ENCODE measurements at places on chromosomes 1 and 21. TPM values are rescaled to one million over a fixed set of nuclear protein-coding genes. Genes with fewer than 3 reads are reported as not detected.

Gene COL11A1
- 35.0 TPM for total RNA-seq

Gene C21orf58
- total RNA-seq, result 10.7 TPM

Gene PSRC1
- total RNA-seq, result 7.2 TPM

Gene BEND5
- 17.6 TPM for total RNA-seq

Gene TADA1
- total RNA-seq, result 33.4 TPM

Gene CFHR2
- total RNA-seq, result not detected

- no peak for DNase-seq
These were observed 14.5 kb upstream of the APP start for GRCh38 chr21:26185021-26185420.

DNA sequence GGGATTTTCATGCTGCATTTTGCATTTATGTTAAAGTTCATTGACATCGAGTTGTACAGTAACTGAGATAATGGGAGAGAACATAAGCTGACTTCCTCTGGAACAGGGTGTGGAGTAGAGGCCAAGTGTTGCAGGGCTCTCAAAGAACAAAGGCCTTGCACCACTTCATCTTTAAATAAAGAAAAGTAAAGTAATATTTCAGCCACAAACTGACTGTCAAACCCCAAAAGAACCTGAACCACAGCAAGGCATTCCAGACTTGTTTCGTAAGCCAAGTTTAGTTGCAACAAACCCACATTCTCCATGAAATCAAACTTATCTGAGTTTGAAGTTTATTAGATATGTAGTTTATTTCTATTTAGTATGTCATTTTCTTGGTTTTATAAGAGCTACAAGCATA is 19.1 kb upstream of the HMGCS2 start:
- no peak for DNase-seq

DNA sequence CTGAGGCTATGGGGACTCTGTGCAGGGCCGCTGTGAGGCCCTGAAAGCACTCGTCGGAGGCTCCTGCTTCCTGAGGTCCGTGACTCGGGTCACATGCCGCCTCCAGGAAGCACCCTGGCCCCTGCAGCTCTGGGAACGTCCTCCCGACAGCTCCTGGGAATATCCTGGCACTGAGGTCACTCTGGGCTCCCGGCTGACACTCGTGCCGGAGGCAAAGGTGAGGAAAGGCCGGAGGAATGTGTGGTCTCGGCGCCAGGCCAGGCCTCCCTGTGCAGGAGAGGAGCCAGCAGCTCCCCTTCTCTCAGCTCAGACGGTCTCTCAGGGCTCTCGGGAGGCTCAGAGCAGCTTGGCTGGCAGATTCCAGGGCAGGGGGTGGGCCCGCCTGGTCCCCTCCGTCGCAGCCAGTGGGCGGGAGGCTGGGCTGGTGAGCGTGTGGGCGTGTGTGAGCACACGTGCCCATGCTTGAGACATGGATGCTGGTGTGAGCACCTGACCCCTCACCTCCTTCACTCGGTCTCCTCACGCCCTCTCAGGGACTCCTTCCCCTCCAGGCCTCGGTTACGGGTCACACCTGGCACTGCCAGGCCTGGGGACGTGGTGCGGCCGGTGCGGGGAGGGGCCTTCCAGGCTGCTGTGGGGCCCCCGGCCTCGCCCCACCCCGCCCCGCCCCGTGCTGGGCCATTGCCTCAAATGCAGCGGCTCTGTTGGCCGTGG is 5.5 kb upstream of the RNF223 start:
- no peak for DNase-seq

GRCh38 chr1:186923486-186923885 is 94.7 kb downstream of the PLA2G4A start:
- DNase-seq, result no peak

GRCh38 chr21:42171091-42172053 is 47.6 kb upstream of the ABCG1 start:
- DNase-seq, result no peak

DNA sequence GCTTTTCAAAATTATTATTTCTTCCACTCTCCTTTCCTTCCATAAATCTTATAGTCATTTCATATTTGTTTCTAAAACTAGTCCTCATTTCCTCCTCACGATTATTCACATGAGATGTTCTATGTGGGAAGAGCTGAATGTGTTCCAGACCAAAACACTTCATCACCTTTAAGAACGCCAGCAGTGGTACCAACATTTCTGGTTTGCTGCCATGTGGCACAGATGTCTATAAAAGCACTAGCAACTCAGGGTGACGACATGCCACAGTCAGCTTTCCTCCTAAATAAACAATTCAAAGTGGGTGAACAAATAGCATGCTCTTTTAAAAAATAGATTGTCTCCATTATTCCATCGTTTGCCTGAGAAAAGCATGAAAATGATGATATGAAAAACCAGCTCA is 1217.8 kb upstream of the ADGRL2 start:
- DNase-seq, result no peak

GRCh38 chr21:46347203-46347550 is 23.2 kb downstream of the PCNT start:
- DNase-seq, result no peak

DNA sequence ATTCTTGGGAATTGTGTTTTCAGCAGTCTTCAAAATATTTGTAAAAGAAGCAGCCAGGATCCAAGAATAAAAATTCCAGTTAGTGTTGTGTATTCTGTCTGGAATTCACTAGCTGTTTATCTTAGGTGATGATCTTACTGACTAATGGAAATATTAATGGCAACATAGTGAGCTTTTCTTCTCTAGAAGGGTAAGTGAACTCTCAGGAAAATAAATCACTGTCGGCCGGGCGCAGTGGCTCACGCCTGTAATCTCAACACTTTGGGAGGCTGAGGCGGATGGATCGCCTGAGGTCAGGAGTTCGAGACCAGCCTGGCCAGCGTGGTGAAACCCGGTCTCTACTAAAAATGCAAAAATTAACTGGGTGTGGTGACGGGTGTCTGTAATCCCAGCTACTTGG is 87.4 kb upstream of the KIF1B start:
- no peak for DNase-seq

GRCh38 chr1:166113031-166113430 is 53.8 kb downstream of the FAM78B start:
- no peak for DNase-seq

DNA sequence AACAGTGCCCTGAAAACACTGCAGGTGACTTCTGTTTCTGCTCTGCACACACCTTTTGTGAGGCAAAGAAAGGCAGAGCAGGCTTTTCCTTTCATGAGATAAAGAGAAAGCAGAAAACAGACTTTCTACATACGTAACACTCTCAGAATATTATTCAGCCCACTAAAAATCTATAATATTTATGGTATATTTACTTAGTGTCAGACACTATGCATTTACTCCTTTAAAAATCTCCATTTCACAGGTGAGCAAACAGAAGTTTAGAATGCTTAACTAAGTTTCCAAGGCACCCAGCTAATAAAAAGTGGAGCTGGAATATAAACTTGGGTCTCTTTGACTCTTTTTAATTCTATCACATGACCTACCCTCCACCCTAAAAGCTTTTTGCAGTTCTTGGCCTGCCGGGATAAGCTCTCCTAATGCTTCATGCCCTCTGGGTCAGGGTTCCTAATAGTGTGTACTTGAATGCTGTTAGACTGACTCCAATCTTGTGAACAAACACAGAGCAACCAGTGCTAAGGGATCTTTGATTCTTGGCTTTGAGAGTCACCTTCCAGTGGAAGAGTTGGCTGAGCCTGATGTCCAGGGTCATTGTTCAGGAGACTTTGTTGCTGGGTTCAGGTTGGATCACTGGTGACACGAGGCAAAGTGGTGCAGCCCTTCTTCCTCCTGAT is 27.2 kb downstream of the PROK1 start:
- DNase-seq, result no peak

DNA sequence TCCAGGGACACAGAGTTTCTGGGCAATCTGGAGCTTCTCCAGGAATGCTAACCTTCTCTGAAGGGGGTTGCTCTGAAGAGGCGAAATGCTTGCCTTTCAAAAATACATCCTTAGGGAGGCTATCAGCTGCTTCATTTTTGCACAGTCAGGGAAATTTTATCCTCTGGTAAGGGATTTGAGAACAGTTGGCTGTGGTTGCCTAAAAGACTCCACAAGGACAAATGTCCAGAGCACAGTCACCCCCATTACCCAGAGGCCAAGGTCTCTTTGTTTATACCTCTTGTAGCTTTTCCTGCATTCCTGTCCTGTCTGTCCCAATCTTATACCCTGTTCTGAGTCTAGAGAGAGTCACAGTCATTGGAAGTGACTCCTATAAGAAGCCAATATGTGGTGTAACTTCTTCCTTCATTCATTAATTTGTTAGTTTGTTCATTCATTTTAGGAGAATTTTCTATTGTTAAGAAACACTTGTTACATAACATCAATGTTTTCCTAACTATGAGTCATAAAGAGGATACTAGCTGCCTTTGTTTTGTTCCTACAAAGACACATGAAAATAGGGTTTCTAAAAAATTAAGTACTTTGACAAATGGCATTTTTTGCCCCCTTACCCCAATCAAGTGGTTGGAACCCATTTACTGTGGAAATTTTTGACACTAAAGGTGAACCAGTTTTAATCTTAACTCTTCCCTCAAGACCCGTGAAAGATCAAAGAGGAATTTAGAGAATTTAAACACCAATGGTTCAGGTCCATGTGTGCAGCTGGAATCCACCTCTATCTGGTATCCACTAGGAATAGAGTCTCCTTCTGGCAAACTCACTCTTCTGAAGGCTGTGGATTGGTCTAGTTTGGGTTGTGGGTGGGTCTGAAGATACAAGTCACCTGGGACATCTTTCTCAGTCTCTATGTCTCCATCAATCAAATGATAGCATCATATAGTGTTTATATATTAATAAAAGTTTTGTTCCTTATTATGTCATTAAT is 47.1 kb downstream of the GPR88 start:
- DNase-seq, result no peak

DNA sequence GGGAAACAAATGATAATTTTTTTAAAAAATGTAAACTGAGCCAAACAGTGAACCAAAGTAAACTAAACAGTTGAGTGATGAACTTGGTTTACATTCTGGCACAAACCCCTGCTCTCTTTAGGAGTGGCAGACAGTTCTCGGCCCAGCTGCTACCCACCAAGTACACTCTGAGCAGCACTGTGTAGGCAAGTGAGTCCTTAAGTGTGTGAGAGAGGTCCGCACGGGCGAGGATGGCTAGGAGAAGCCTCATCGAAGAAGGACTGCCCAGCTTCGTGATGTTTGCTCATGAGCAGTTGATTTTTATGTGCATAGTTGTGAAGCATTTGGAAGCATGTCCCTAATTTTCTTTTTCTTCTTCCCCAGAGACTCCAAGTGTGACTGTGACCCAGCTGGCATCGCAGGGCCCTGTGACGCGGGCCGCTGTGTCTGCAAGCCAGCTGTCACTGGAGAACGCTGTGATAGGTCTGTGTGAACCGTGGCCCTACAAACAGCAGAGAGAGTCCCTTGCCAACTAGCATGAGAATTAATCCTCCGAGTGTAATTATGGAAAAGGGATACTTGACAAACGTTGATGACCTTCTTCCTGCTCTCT is 32.1 kb downstream of the LAMC2 start:
- DNase-seq, result no peak

GRCh38 chr1:54409156-54410142 is 3.3 kb upstream of the SSBP3 start:
- DNase-seq, result no peak

- peak; percentile 44 for DNase-seq
These were observed 641.5 kb downstream of the PLPP3 start for GRCh38 chr1:55937840-55938375.

DNA sequence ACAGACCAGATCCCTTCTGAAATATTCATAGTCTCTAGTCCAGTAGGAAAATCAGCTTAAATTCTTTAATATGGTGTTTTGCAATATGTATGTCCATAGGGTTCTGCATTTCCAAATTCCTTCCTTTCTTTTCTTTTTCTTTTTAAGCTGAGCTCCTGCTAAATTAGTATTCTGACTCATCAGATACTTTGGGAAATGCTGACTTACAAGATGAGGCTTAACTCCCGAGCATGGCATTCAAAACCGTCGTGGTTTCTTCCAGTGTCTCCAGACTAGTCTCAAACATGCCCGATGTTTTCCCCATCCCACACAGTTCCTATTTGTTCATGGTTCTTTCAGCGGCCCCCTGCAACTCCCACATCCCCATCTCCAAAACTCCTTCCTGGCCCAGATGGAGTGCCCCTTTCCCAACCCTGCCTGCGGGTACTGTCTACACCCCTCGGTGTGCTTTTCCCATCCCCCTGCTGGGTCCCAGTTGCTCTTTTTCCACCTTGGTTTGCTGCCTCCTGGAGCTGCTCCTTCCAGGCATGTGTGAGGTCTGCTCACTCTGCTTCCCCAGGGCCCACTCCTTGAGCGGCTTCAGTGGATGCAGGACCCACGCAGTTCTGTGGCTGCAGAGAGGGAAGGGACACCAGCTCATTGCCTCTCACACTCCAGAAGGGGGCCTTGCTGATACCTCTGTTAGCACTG is 19.5 kb upstream of the ETV3 start:
- no peak for DNase-seq

DNA sequence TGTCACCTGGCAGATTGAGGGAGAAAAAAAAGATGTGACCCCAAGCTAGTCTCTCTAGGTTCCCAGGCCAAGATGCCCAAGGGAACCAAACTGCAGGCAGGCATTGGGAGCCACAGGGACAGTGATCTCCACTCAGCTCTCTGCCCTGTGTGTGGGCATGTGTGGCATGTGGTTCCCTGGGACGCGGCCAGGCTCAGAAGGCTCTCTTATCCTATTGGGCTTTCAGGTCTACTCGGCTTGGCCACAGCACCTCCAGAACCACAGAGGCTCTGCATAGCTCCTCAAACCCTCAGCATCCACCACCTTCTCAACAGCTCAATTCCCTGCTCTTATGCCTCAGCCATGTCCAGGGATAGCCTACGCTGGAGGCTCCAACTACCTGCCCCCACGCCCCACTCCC is 22.0 kb downstream of the IQGAP3 start:
- DNase-seq, result peak; percentile 65

- no peak for DNase-seq
These were observed 1.7 kb upstream of the GFI1 start for GRCh38 chr1:92488416-92488815.

GRCh38 chr1:157949074-157949354 is 44.4 kb upstream of the KIRREL1 start:
- DNase-seq, result no peak

DNA sequence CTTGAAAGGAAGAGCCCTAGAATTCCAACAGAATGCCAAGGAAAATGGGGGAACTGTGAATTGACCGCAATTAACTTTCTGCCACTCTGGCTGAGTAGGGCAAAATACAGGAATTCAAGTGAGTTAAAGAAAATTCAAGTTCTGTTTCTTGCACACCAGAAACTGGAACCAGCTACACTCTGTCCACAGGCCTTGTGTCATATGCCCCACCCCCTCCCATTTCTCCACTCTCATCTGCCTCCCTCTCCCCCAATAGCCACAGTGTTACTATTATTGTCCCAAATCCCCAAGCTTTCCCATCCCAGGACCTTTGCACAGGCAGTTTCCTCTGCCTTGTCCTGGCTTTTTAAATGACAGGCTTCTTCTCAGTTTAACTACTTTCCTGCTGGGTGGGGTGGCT is 4.3 kb upstream of the STK40 start:
- no peak for DNase-seq

Measured in cerebellum (tissue), 4 donors.